ENCODE measurements at places on chromosomes 11 and 22. TPM values are rescaled to one million over a fixed set of nuclear protein-coding genes. Genes with fewer than 3 reads are reported as not detected.

DNA sequence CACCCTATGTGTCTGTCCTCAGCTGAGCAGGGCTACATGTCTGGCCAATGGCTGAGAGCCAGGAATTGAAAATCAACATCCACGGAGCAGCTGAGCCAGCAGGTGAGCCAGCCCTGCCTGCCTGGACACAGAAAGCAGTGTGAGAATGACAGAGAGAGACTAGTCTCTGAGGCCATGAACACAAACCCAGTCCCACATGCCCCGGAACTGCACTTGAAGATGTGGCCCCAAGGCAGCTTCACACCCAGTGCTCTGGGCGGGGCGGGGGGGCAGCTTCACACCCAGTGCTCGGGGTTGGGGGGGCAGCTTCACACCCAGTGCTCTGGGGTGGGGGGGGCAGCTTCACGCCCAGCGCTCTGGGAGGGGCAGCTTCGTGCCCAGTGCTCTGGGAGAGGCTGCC is 37.6 kb downstream of the TRMU start:
- DNase-seq: no peak

DNA sequence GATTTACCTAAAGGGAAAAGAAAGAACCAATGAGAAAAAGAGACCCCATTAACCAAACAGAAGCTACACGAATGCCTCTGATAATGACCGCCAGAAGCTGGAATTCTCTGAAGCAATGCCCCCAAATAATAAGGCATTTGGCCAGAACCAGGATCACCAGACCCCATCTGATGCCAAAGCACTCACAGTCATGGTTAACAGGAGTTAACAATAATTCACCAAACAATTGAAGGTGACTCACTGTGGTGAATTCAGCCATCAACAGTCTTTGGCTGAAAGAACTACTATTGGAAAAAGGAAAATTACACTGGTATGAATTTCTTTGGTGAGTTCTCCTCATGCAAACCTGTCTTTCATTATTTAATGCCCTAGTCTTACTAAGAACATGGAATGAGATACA is 21.9 kb upstream of the NFRKB start:
- no peak for DNase-seq

BARX2 gene
- total RNA-seq: 6.0 TPM

DNA sequence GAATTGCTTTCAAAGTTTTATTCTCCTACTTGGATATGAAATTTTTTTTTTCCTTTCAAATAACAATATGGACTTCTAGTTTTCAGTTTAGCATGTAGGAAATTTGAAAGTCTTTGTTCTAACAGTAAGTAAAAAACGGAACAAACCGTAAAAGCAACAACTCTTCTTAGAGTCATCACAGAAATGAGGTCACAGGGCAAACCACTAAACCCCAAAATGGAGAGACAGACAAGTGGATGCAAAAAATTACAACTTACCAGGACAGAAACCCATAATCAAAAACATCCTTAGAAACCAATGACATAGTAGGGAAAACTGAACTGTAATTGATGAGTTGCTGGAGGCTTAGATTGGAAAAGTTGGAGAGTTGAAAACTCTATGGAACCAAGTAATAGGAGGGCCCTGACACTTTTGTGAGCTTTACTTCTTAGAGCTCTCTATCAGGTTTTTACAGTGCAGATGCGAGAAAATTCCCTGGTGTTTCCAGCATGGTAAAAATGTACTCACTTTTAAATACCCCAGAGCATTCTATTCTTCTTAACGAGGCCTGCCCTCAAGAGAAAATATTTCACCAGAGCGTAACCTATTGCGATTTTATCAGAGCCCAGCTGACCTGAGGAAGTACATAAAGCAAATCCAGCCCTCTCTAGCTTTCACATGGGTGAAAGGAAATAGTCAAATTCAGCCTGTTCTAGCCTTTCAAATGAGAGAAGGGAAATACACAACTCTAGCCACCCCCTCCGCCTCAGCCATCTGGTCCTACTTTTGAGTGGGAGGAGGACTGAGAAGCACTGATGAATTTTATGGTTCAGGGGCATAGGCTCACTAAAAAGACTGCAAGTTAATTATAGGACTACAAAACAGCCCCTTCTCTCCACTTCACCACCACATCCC is 39.1 kb downstream of the CASP12 start:
- no peak for DNase-seq

DNA sequence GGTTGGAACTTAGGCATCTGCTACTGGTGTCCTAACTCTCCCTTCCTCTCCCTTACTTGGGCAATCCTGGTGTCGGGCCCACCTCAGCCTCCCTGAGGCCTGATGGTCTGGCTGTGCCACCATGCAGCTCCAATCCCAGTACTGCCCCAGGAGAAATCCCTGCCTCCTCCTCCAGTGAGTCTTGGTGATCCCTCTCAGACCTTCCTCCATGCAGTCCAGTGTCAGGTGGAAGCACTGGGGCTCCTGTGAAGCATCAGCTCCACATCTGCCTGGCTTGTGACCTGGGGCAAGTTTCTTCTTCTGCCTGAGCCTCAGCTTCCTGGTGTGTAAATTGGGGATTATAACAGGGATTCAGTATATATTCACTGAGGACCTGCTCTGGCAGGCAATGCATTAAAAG is 1.8 kb upstream of the PELI3 start:
- no peak for DNase-seq

Data from umbilical cord (tissue), 2 donors.